ENCODE measurements at places on chromosomes 4 and X. TPM values are rescaled to one million over a fixed set of nuclear protein-coding genes. Genes with fewer than 3 reads are reported as not detected.

DNA sequence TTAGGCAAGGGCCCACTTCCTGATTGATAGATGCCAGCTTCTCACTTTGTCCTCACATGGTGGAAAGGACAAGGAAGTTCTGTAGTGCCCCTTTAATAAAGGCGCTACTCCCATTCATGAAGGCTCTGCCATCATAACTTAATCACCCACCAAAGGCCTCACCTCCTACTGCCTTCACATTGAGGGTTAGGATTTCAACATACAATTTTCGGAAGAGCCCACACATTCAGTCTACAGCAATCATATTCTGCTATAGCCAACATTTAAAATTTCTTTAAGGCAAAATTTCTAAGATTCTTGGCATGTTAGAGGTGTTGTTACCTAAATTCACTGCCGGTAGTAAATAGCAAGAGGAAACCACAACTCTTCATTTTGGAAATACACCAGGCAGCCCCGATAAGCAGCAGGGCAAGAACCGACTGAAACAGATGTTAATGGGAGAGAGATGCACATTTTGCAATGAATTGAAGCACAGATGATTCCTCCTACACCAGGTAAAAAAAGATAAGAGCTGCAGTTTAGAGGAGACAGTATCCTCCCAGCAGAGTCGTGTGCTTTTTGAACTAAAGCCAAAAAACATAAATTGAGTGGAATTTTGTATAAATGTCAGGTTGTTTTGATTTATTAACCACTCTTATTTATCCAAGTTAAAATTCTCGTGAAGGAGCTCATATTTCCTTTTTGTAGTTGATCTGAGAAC lies 594.9 kb downstream of the KCTD8 start:
- no peaks in the 10 kb centered on the region for H3K27me3 ChIP-seq
- no peaks in the 10 kb centered on the region for H3K36me3 ChIP-seq
- H3K4me1 ChIP-seq, result no peaks in the 10 kb centered on the region
- no peak overlapping the region for H3K27ac ChIP-seq
- DNase-seq, result no peak
- no peak overlapping the region for H3K4me3 ChIP-seq

Gene GAGE13
- not detected for total RNA-seq

GRCh38 chrX:110258552-110258951 lies 59.3 kb downstream of the AMMECR1 start:
- H3K4me3 ChIP-seq, result no peak overlapping the region
- H3K27me3 ChIP-seq, result no peaks in the 10 kb centered on the region
- H3K4me1 ChIP-seq, result peaks cover 5% of the 10 kb centered on the region
- H3K36me3 ChIP-seq, result peaks cover 6% of the 10 kb centered on the region
- DNase-seq, result no peak

DNA sequence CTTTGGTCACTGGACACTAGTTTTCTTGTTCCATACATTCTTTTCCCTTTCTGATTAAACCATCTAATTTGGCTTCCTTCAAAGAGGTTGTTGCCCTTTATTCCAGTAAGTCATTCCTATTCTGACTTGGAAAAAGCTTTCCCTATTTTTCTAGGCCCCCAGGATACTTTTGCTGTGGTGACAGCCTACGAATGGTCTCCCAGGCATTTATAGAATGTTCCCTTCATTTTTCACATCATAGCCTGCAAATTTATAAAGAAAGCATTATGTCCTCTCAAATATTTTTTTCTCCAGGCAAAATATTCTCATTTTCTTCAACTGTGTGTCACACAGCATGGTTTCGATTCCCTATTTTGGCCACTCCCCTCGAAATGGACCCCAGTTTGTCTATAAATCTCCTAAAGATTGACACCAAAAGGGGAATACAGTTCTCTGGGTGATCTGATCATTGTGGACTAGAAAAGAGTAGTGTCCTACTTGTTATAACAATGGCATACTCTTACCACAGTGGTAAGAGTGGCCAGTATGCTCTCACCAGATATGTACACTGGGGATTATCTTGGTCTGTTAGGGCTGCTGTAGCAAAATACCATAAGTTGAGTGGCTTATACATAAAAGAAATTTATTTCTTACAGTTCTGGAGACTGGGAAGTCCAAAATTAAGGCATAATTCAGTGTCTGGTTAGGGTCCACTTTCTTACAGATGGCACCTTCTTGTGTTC lies 41.5 kb upstream of the BMP2K start:
- H3K4me3 ChIP-seq, result no peak overlapping the region
- no peak for DNase-seq
- no peaks in the 10 kb centered on the region for H3K36me3 ChIP-seq
- no peak overlapping the region for H3K27ac ChIP-seq

DNA sequence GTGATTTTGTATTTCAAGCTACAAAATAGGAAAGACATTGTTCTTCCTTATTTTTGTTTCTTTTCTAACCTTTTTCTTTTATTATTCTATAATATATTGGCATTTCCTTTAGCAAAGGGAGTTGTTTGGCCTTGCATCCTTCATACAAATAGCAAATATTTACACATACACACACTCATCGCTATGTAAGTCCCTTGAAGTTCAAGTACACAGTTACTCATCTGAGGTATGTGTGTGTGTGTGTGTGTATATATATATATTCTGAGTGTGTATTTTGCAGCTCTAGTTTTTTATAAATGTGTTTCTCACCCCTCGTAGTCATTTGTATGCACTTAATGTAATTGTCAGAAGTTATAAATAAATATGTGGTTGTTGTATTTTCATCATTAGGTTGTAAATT lies 724.8 kb upstream of the MAGEB2 start:
- H3K36me3 ChIP-seq, result no peaks in the 10 kb centered on the region
- no peaks in the 10 kb centered on the region for H3K27me3 ChIP-seq
- no peak overlapping the region for H3K4me3 ChIP-seq
- H3K27ac ChIP-seq, result no peak overlapping the region
- H3K4me1 ChIP-seq, result no peaks in the 10 kb centered on the region
- DNase-seq, result no peak

Gene MAGED4
- 0.13 TPM for total RNA-seq

DNA sequence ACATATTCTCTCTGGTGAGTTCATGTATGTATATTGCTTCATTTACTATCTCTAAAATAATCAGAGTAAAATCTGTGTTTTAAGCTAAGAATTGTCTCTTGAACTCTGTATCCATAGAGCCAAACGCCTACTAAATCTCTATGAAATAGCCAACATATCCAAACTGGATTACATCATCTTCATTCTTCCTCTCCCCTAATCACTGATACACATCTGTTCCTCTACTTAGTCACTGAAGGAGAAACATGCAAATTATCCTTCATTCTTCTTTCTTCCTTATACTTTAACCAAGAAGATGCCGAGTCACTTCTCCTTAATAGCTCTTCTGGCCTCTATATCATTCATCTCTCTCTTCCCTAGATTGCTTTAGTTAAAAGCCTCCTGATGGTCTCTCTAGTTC lies 630.4 kb upstream of the FTHL17 start:
- no peak overlapping the region for H3K27ac ChIP-seq
- no peak for DNase-seq
- no peak overlapping the region for H3K4me3 ChIP-seq

Gene DCAF4L1
- total RNA-seq, result 0.21 TPM

Gene SH2D1A
- total RNA-seq, result 42.1 TPM

DNA sequence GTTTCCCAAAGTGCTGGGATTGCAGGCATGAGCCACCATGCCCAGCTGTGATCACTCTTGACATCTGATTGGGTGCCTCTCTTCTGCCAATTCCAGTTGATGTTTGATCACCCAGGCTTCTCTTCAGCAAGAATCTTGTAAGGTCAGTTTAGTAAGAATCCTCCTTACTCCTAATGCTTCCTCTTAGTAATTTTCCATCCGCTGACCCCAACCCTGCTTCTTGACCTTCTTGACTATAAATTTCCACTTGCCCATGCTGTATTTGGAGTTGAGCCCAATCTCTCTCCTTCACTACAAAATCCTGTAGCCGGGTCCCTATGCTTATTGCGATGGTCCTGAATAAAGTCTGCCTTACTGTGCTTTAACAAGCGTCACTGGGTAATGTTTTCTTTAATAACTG lies 75.4 kb downstream of the DDIT4L start:
- no peaks in the 10 kb centered on the region for H3K27me3 ChIP-seq
- peaks cover 7% of the 10 kb centered on the region for H3K4me1 ChIP-seq
- no peak overlapping the region for H3K4me3 ChIP-seq
- no peaks in the 10 kb centered on the region for H3K36me3 ChIP-seq
- no peak overlapping the region for H3K27ac ChIP-seq
- DNase-seq, result no peak

Gene TLR8
- not detected for total RNA-seq

Data from activated CD8-positive, alpha-beta T cell treated with anti-CD3 and anti-CD28 coated beads, Interleukin-2, amount 10 ng/mL, durations not matched to agents 7 days and 5 days (primary cell).